ENCODE measurements at places on chromosomes 12 and 14. TPM values are rescaled to one million over a fixed set of nuclear protein-coding genes. Genes with fewer than 3 reads are reported as not detected.
A peak's percentile ranks its signal among the peaks of the same experiment; 100 is the strongest.

CCDC177 gene
- total RNA-seq = 7.5 TPM

PROX2 gene
- not detected for total RNA-seq

LTBP2 gene
- total RNA-seq = 1.3 TPM

GOLGA3 gene
- 33.4 TPM for total RNA-seq

RTL1 gene
- total RNA-seq = 0.09 TPM

KDM2B gene
- 79.2 TPM for total RNA-seq

SCN8A gene
- 13.5 TPM for total RNA-seq

REP15 gene
- total RNA-seq = 1.3 TPM

GPR162 gene
- total RNA-seq = 16.4 TPM

PTGER2 gene
- total RNA-seq = not detected

ARF6 gene
- 55.8 TPM for total RNA-seq

CMA1 gene
- total RNA-seq = not detected

NUAK1 gene
- total RNA-seq = 35.6 TPM

DNA sequence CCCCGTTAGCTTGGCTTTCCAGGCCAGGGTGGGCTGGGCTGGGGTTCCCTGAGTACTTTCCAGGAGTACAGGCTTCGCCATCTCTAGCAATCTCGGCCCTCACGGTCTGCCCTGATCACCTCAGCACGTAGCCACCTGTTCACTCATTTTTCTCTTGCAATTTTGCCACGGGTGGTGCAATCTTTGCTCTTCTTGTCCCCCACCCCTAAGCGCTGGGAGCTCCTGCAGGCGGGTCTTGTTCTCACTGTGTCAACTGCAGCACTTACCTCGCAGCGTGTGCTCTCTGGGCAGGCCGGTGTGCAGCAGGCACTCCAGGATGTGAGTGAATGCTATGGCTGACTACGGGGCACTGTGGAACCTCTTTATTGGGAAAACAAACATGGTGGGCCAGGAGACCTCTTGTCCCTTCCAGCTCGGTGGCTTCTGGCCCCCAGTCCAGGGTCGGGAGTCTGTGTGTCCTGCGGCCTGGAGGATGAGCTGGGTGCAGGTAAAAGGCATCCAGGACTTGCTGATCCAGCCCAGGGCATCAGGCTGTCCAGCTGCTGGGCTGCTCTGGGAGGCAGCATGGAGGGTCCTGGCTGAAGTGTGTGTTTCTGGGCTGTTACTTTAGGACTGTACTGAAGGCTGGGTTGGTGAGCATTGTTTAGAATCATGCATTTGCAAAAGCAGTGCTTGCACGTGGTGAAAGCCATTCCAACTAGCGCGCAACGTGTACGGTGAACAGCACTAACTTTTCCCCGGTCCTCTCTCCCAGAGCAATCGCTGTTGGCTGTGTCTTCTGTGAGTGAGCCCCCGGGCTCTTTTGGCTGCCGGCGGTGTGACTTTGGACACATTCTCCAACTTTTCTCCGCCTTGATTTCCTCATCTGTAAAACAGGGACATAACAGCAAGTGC is 1.5 kb upstream of the ULK1 start:
- no peaks in the 10 kb centered on the region for H3K36me3 ChIP-seq
- DNase-seq = no peak
- peaks cover 13% of the 10 kb centered on the region for H3K27me3 ChIP-seq

- H3K27me3 ChIP-seq = no peaks in the 10 kb centered on the region
- no peaks in the 10 kb centered on the region for H3K36me3 ChIP-seq
- H3K27ac ChIP-seq = no peak overlapping the region
- H3K4me3 ChIP-seq = no peak overlapping the region
- DNase-seq = no peak
- no peaks in the 10 kb centered on the region for H3K4me1 ChIP-seq
These were observed 338.8 kb upstream of the DDHD1 start for GRCh38 chr14:53491884-53492277.

GRCh38 chr12:74441872-74442271 is 95.8 kb upstream of the ATXN7L3B start:
- H3K4me1 ChIP-seq = no peaks in the 10 kb centered on the region
- no peaks in the 10 kb centered on the region for H3K36me3 ChIP-seq
- DNase-seq = no peak
- H3K27me3 ChIP-seq = no peaks in the 10 kb centered on the region
- no peak overlapping the region for H3K27ac ChIP-seq
- H3K4me3 ChIP-seq = no peak overlapping the region

- peaks cover 26% of the 10 kb centered on the region for H3K4me1 ChIP-seq
- H3K4me3 ChIP-seq = no peak overlapping the region
- H3K27me3 ChIP-seq = peaks cover 11% of the 10 kb centered on the region
- no peak overlapping the region for H3K27ac ChIP-seq
These were observed 4.5 kb downstream of the E2F7 start for GRCh38 chr12:77060883-77061240.

GRCh38 chr12:51924551-51925319 is 17.4 kb downstream of the ACVRL1 start:
- peaks cover 3% of the 10 kb centered on the region for H3K27me3 ChIP-seq
- no peak overlapping the region for H3K27ac ChIP-seq
- no peak for DNase-seq
- H3K4me3 ChIP-seq = no peak overlapping the region

DNA sequence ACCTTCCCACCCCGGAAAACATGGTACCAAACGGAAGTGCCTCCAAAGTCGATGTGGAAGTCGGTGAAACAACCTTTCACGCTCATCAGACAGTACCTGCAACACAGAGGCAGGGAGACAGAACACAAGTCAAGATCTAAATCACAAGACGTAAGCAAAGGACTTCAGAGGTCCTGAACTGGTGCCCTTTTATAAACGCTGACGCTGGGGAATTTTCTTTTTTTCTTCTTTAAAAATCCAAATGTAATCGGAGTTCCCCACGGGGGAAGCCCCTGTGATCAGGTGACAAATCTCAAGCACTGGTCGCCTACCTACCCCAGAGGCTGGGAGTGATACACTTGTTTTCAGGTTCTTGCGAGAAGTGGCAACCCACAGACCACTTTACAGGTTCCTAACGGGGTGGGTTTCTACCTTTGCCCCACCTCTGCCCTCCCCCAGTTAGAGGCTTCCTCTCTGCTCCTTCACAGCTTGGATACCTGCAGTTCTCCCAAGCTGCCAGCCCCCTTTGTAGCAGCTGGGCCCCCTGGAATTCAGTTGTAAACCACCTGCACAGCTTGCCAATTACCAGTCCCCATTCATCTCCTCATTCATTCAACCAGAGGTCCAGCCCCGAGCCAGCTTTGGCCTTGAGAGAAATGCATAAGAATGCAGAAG is 46.2 kb downstream of the KDM2B start:
- H3K4me1 ChIP-seq = peaks cover 48% of the 10 kb centered on the region
- no peak for DNase-seq
- H3K27ac ChIP-seq = no peak overlapping the region
- H3K4me3 ChIP-seq = peak overlapping the region; percentile 68

GRCh38 chr14:54591461-54591860 is 24.5 kb downstream of the SAMD4A start:
- H3K27ac ChIP-seq = peak overlapping the region; percentile 78
- H3K36me3 ChIP-seq = peaks cover 7% of the 10 kb centered on the region
- no peak overlapping the region for H3K4me3 ChIP-seq
- peaks cover 20% of the 10 kb centered on the region for H3K4me1 ChIP-seq
- no peak for DNase-seq
- no peaks in the 10 kb centered on the region for H3K27me3 ChIP-seq

DNA sequence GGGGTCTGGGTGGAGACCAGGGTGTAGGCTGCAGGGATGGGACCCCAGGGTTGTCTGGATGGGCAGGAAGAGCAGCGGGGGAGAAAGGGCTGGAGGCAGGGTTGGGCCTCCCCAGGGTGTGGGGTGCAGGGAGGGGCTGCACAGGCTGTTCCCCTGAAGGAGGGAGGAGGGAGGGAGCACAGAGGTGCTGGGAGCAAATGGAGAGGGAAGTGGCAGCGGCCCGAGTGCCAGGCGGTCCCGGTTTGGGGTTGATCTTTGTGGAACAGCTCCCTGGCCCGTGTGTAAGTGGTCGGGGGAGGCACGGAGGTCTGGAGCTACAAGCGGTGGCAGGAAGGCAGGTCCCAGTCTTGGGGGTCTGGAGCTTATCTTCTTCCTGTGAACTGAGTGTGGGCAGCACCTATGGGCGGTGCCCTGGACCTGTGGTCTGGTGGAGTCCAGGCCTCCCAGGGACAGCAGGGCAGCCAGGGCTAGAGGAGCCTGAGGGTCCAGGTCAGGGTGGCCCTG is 391.6 kb downstream of the TMEM121 start:
- H3K36me3 ChIP-seq = peaks cover 4% of the 10 kb centered on the region
- H3K27me3 ChIP-seq = no peaks in the 10 kb centered on the region
- H3K4me3 ChIP-seq = no peak overlapping the region
- H3K4me1 ChIP-seq = no peaks in the 10 kb centered on the region

- H3K36me3 ChIP-seq = peaks cover 3% of the 10 kb centered on the region
- H3K4me1 ChIP-seq = no peaks in the 10 kb centered on the region
- H3K27me3 ChIP-seq = no peaks in the 10 kb centered on the region
- no peak overlapping the region for H3K4me3 ChIP-seq
These were observed 325.8 kb downstream of the FUT8 start for GRCh38 chr14:65738339-65738738.

GRCh38 chr14:68145036-68145435 is 325.5 kb downstream of the RAD51B start:
- H3K4me1 ChIP-seq = peaks cover 12% of the 10 kb centered on the region
- no peaks in the 10 kb centered on the region for H3K27me3 ChIP-seq
- H3K4me3 ChIP-seq = no peak overlapping the region
- H3K27ac ChIP-seq = no peak overlapping the region
- H3K36me3 ChIP-seq = peaks cover 14% of the 10 kb centered on the region

- H3K27me3 ChIP-seq = no peaks in the 10 kb centered on the region
- DNase-seq = peak; percentile 39
- peaks cover 5% of the 10 kb centered on the region for H3K36me3 ChIP-seq
These were observed 738 bp downstream of the CKAP4 start for GRCh38 chr12:106246891-106247673.

- H3K27ac ChIP-seq = no peak overlapping the region
- peaks cover 4% of the 10 kb centered on the region for H3K4me1 ChIP-seq
- no peak overlapping the region for H3K4me3 ChIP-seq
These were observed 767.7 kb downstream of the DIO2 start for GRCh38 chr14:79443602-79444001.

DNA sequence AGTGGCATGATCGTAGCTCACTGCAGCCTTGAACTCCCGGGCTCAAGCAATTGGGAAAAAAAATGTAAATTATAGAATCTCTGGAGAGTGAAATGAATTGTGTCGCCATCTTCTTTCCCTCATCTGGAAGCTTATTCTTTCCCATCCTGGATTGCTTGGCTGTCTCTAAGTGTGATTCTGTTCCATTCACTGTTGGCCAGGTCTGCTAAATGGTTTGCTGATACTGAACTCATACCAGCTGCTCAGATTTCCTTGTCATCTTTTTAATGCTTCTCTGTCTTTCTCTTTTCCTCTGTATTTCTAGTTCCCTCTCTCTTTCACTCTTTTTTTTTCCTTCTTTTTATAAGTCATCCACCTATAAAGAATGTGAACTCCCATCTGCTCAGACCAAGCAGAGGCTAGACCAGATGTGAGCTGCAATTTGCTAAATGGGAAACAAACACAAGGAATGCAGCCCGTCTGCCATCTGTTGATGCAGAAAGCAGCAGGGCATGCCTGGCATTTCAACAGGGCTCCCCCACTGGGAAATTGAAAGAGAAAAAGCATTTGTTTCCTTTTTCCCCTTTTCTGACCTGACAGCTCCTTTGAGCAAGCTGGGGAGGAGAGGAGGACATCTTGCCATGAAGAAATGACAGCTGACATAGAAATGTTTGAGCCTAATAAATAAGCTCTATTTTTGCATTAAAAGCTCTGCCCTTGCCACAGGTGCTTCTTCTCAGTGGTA is 1823.6 kb upstream of the FLRT2 start:
- no peaks in the 10 kb centered on the region for H3K36me3 ChIP-seq
- H3K4me1 ChIP-seq = peaks cover 4% of the 10 kb centered on the region
- DNase-seq = no peak

- peaks cover 78% of the 10 kb centered on the region for H3K4me1 ChIP-seq
- no peak for DNase-seq
- peak overlapping the region; percentile 92 for H3K27ac ChIP-seq
- peaks cover 3% of the 10 kb centered on the region for H3K27me3 ChIP-seq
- peak overlapping the region; percentile 89 for H3K4me3 ChIP-seq
- H3K36me3 ChIP-seq = no peaks in the 10 kb centered on the region
These were observed 66.2 kb upstream of the PTGR2 start for GRCh38 chr14:73785336-73785833.

GRCh38 chr12:120247621-120248030 is 17.9 kb downstream of the PXN start:
- DNase-seq = no peak
- H3K4me1 ChIP-seq = peaks cover 25% of the 10 kb centered on the region
- no peaks in the 10 kb centered on the region for H3K27me3 ChIP-seq
- no peak overlapping the region for H3K27ac ChIP-seq
- no peaks in the 10 kb centered on the region for H3K36me3 ChIP-seq
- no peak overlapping the region for H3K4me3 ChIP-seq

- H3K27ac ChIP-seq = no peak overlapping the region
- no peak overlapping the region for H3K4me3 ChIP-seq
- DNase-seq = no peak
- H3K36me3 ChIP-seq = peaks cover under 1% of the 10 kb centered on the region
- no peaks in the 10 kb centered on the region for H3K4me1 ChIP-seq
These were observed 46.9 kb upstream of the CAND1 start for GRCh38 chr12:67222302-67222701.

DNA sequence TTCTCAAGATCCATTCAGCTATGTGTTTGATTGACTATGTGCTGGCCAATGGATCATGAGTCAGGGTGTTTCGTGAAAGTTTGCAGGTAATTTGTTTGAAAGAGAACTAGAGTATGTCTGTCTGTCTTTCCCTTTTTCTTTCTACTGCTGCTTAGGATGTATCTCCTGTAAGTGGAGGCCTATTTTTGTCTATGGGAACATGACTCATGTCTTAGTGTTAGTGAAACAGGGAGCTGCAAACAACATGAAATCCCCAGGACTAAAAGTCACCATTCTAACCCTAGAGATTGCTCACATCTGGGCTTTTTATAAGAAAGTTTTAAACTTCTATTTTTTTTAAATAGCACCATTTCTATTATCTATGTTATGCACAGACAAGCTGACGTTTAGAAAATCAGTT is 333.0 kb downstream of the CCER1 start:
- no peaks in the 10 kb centered on the region for H3K27me3 ChIP-seq
- H3K36me3 ChIP-seq = no peaks in the 10 kb centered on the region
- DNase-seq = no peak
- no peak overlapping the region for H3K27ac ChIP-seq

DNA sequence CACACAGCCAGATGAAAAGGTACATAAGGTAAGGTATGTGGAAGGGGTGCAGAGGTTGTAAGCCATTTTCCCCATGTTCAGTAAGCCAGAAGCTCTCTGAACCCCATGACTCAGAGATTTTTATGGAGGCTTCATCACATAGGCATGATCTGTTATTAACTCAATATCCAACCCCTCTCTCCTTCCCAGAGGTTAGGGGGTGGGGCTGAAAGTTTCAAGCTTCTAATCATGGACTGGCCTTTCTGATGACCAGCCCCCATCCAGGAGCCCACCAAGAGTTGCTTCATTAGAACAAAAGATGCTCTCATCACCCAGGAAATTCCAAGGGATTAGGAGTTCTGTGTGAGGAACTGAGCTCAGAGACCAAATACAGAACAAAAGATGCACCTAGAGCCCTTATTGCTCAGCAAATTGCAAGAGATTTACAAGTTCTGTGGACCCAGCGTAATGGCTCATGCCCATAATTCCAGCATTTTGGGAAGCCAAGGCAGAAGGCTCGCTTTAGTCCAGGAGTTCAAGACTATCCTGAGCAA is 103.2 kb upstream of the DAAM1 start:
- H3K4me1 ChIP-seq = no peaks in the 10 kb centered on the region
- H3K4me3 ChIP-seq = no peak overlapping the region
- H3K36me3 ChIP-seq = no peaks in the 10 kb centered on the region
- H3K27ac ChIP-seq = no peak overlapping the region
- no peak for DNase-seq
- H3K27me3 ChIP-seq = no peaks in the 10 kb centered on the region

- H3K4me1 ChIP-seq = peaks cover 14% of the 10 kb centered on the region
- no peak overlapping the region for H3K4me3 ChIP-seq
- no peak for DNase-seq
- no peaks in the 10 kb centered on the region for H3K36me3 ChIP-seq
These were observed 57.1 kb downstream of the HECTD4 start for GRCh38 chr12:112325157-112325556.

Data from neural crest cell (in vitro differentiated cells).